ENCODE measurements at places on chromosomes 11 and 22.

GRCh38 chr22:17743661-17744411 is 30.4 kb downstream of the BID start:
- no peak for DNase-seq

- DNase-seq: no peak
These were observed 15.1 kb downstream of the RCN1 start for GRCh38 chr11:32105871-32106560.

GRCh38 chr11:87359401-87359800 is 321.7 kb downstream of the TMEM135 start:
- DNase-seq: no peak

GRCh38 chr11:65646288-65646957 is 8.5 kb downstream of the SIPA1 start:
- DNase-seq: no peak

- DNase-seq: no peak
These were observed 32.6 kb upstream of the APOA1 start for GRCh38 chr11:116870054-116870453.

- no peak for DNase-seq
These were observed 19.0 kb downstream of the MAFF start for GRCh38 chr22:38220653-38221386.

DNA sequence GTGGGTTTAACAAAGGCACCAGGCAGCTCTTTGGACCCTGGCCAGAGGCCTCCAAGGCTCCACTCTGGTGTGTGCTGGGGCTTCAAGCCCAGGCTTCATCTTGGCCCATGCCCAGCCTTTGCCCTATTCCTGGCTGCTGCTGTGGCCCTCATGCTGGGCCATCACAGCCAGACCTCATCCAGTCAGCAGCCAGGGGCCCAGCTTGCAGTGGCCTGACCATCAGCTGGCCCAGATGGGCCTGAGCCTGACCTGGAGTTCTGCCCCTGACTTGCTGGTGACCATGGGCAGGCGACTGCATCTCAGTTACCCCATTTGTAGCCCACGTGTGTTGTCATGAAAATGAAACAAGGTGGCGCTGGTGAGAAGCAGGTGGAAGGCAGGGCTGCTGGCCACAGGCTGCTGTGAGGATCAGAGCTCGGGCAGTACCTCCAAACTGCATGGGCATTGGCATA is 76.1 kb downstream of the MED15 start:
- DNase-seq: no peak

- DNase-seq: no peak
These were observed 529.6 kb downstream of the BRD1 start for GRCh38 chr22:49297871-49298721.

DNA sequence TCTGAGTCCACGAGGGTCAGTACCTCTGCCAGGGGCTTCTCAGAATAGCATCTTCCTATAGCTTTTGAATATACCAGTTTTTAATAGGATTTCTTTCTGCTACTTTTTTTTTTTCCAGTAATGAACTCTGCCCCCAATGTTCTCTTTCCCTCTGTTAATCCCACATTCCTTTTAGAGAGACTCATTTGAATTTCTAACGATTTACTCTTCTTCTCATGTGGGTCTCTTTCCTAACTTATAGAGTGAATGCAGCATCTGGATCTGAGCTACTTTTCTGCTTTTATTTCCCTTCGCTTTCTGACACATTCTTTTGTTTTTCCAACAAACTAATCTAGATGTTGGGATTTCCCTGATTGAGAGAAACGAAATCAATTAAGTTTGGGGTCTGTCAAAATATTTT is 71.4 kb downstream of the INSC start:
- DNase-seq: no peak

DNA sequence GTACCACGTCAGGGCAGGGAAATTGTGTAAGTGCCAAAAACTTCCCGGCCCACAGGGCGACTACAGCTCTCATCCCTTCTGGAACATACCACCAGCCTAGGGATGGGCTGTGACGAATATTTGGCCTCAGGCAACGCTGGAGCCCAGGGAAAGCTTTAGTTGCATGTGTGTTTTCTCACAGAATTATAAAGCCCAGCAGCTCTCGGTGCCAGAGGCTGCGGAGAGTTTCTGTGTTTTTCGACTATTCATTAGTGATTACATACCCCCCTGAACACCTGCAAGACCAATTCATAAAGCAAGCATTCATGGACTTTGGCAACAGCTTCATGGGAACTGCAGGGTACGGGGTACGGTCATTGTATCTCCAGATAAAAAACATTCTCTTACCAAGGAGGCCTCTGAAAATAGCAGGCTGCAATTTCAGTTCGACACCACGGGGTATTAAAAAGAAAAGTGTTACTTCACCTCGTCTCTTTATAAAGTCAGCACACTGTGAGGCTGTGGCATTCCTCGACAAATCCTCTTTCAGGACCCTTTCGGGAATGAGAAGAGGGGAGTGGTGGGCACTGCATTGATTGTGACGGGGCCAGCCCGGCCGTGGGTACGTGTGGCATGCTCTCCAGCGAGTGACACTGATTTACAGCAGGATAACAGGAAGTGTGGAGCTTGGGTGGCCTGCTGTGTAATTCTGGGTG is 243.6 kb upstream of the SORL1-AS1 start:
- DNase-seq: no peak

DNA sequence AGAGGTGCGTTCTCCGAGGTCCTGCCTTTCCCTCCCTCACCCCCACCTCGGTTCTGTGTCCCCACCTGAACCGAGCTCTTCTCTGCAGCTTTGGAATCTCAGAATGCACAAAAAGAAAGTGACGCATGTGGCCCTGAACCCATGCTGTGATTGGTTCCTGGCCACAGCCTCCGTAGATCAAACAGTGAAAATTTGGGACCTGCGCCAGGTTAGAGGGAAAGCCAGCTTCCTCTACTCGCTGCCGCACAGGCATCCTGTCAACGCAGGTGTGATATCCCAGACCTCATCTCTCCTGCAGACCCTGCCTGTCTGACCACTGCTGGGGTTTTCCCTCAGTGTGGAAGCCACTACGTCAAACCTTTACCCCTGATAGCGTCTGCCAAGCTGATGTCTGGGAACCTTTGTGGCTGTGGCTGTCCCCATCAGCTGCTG is 13.9 kb downstream of the ACP2 start:
- no peak for DNase-seq

DNA sequence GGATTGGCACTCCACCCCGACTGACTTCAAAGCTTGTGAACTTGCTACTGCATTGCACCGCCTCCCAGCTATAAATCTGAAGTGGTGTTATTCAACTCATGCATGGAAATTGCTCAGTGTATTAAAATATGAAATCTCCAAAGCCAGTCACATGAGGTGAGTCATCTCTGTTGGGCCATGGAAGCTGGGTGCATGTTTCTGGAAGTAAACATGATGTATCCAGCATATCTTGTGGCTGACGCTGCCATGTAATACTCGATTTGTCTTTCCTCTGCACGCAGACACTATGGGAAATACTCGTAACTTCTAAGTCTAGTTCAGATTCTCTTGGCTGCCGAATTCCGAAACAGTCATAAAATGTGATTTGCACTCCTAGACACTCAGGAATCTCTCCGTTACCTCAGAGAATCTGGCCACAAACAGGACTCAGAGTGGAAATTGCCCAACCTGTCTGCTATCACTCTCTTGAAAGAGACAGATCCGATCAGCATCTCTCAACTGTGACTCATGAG is 154.9 kb upstream of the MPPED2 start:
- no peak for DNase-seq

DNA sequence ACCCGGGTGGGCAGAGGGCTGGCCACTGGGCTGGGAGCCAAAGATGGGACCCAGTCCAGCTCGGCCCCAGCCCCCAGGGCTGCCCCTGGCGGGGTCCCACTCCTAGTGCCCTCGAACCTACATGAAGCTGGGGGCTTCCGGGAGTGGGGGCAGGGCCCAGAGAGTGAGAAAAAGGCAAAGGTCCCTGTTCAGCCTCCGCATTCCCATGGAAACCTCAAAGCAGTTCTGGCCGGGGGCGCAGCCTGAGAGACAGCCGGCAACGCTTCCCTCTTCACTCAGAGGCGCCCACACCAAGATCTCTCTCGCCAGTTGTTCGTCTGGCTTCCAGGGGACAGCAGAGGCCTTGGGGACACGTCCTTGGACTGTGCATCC is 22.4 kb upstream of the ARHGAP8 start:
- no peak for DNase-seq

- DNase-seq: no peak
These were observed 152.3 kb downstream of the FEZ1 start for GRCh38 chr11:125343718-125344131.

- DNase-seq: no peak
These were observed 50.7 kb downstream of the C11orf91 start for GRCh38 chr11:33649944-33650343.

- DNase-seq: no peak
These were observed 98.6 kb downstream of the KIF18A start for GRCh38 chr11:28009388-28009787.

DNA sequence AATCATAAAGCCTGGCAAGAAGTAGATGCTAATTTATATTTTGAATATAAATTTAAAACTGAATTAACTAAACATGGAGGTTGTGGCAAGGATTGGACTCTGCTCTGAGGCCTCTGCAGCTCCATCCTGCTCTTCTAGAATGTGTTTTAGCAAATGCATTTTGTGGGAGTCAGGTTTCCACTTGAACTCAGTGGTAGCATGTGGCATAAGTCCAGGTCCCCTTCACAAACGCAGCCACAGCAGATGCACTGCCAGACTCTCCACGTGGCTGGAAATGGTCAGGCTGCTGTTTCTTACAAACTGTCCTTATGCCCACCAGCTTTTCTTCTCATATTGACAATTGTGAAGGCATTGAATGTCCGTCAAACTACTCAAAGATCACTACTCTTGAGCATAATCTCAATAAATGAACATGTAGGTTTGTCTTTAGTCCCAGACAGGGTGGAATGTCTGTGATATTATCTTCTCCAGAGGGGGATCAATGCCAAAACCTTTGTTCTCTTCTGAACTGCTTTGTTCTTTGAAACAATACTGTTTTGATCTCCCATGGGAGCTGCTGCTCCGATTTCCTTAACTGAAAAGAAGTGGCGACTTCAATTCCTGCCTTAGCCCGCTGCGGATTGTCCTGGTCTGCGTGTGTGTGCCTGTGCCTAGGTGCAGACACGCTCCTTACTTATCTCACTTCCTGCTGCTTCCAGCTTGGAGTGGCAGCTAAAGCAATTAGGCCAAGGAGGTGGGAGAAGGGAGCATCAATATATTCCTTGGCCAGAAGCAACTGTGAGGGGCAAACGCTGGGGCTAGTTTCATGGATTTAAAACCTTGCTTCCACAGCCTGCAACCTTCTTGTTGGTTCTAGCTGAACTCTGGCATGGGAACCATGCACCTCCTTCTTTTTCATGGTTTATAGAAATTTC is 24.2 kb downstream of the EIF4G2 start:
- DNase-seq: no peak

GRCh38 chr11:117483372-117483771 is 155.7 kb downstream of the CEP164 start:
- DNase-seq: no peak

GRCh38 chr22:38114484-38115398 is 4.3 kb upstream of the BAIAP2L2 start:
- peak; percentile 10 for DNase-seq

DNA sequence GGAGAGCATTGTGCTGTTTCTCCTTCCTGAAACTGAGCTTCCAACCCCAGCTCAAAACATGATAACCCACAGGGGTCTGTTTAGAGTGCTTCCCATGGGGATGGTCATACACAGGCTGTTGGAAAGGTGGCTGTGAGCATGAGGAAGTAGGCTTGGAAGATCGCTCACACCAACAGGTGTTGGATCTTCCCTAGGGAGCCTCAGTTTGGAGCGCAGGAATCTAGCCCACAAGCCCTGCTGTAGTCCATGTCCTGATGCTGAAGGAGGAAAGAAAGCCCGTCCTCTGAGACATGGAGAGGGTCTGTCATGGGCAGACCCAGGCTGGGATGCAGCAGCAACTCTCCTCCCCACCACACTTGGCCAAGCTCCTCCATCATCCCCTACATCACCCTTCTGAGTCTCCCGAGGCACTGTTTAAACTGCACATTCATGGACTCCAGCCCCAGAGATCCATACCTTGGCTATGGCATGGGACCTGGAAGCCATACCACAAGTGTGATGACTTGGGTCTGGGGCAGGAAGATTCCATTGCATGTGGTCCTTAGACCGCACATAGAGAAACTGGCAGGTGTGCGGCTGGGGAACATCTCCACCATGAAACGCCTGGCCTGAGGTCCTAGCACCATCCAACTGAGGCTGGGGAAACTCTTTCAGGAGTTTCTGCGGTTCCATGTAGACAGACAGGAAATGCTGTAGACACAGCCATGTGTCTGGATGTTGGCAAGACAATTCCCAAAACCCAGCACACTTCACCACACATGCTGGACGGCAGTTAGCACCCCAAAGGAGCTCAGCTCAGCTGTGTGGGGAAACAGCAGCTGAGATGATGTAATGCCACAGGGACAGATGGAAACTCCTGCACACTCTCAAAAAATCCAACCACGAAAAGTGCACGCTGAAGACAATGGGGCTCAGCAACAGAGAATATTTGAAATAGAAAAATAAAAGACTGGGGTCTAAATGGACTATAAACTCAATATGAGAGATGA is 27.6 kb upstream of the TTC12 start:
- DNase-seq: no peak

- no peak for DNase-seq
These were observed 97.2 kb upstream of the BLID start for GRCh38 chr11:122213171-122213570.

DNA sequence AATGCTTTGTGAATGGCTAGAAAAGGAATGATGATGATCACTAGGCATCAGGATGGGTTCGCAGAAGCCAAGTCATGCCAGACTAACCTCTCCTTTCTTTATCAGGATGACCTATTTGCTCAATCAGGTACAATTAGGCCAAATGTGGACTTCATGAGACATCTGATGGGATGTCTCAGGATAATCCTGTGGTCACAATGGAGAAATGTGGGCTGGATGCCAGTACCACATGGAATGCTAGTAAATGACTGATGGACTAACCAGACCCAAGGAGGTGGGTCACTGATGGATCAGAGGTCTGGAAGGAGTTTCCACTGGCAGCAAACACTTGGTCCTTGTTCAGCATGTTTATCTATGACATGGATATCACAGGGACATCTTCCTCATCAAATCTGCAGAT is 94.8 kb upstream of the PHOX2A start:
- DNase-seq: no peak

- DNase-seq: no peak
These were observed 570.7 kb downstream of the KCNA4 start for GRCh38 chr11:29446132-29446531.

GRCh38 chr22:28943501-28943879 is 60.1 kb downstream of the ZNRF3 start:
- DNase-seq: no peak

DNA sequence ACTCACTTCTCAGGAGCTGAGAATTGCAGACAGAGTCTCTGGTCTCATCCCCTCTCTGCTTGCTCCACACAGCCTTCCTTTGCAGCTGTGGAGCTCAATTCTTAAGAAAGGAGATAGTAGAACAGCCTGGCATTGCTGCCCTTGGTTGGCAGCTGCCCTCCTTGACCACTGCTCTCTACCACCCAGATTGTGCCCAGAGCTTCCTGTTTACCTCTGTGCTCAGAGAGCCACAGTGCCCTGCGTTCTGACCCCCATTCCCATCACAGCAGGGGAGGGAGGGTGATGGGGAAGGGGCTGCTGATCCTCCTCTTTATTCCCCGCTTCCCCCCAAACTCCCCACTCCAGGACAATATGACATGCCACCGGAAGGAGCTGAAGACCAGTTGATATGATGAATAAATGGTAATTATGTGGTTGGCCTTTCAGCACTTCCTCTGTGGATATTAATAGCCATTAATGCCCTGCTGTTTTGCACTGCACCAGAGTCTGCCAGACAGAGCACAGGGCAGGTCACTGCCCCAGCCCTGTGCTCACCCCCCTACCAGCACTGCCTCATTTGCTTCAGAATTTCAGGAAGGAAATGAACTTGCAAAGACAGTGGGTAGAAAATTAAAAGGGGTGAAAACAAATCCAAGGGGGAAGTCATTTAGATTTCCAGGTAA is 426.8 kb upstream of the CADM1 start:
- peak; percentile 3 for DNase-seq

Measured in NCI-H748 treated with DMSO at 0.1 percent for 48 hours (cell line).